ENCODE measurements at places on chromosomes 16 and 17.
A peak's percentile ranks its signal among the peaks of the same experiment; 100 is the strongest.

GRCh38 chr17:65055708-65056638, 567 bp downstream of the GNA13 start:
- DNase-seq = peak; percentile 69

GRCh38 chr17:55332296-55333041, 67.7 kb downstream of the HLF start:
- no peak for DNase-seq

GRCh38 chr16:31712064-31712540, 161.5 kb upstream of the ZNF267 start:
- DNase-seq = no peak

GRCh38 chr16:49545741-49546448, 172.3 kb downstream of the C16orf78 start:
- no peak for DNase-seq

DNA sequence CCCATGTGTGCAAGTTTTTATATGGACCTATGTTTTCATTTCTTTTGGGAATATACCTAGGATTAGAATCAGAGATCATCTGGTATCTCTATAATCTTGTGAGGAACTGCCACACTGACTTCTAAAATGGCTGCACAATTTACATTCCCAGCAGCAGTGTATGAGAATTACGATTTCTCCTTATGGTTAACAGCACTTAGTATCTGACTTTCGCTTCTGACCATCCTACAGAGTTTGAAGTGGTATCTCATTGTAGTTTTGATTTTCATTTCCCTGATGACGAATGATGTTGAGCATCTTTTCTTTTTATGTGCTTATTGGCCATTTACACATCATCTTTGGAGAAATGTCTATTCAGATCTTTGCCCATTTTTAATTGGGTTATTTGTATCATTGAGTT, 10.0 kb downstream of the C16orf96 start:
- DNase-seq = no peak

DNA sequence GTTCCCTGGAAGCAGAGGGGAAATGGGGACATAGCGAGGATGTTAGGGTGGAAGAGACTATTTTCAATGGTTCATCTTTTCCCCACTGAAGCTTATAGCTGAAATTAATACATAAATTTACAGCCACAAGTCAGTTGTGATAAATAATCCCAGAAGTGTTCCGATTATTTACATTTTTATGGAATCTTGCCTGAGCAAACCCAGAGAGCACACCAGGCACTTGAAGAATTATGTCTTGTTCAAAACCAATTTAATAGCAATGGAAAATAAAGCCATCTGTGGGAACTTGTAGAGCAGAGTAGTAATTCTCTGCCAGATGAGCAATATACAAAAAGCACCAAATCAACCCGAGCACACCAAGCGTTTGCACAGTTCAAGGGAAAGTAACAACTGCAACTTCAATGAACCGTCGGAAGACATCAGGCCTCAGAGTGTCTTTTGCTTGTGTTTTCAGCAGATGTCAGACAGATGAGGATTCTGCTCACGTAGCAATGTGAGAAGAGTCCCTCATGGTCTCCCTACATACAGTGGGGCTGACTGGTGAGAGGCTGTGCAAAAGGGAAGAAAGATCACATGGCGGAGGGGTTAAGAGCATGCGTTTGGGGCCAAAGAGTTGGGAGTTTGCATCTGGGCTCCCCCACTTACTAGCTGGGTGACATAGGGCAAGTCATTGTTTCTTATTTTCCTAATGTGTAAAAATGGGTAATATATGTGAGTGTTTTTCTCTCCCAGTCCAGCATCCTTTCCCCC, 148.7 kb upstream of the HS3ST2 start:
- no peak for DNase-seq
